AG04450 (cell line): ENCODE measurements at places on chromosomes 1 and 21.

GRCh38 chr21:22827422-22827821, 1829.2 kb downstream of the NCAM2 start:
- no peak for DNase-seq

DNA sequence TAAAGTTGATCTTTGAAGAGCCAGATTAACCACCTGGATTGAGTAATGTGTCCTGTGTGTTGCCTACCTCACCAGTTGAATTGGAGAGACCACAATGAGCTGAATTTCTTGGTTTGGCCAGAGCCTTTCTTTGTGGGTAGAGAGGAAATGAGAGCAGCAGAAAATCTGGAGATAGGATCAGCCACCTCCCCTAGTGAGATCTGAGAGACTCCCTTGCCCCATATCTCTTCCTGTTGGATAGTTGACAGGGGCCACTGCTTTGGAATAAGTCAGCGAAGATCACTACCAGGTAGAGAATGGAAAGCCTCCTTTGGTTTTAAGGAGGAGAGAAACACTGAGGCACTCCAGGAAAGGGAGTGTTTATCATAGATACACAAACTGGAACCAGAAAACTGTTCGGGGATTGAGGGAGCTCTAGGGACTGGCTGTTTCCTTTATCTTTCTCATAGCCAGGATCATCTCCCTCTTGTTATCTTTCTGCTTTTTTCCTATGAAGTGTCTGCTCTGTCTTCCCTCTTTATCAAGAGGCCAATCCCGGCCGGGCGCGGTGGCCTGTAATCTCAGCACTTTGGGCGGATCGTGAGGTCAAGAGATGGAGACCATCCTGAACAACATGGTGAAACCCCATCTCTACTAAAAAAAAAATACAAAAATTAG, 21.3 kb upstream of the ZNF326 start:
- DNase-seq = no peak

DNA sequence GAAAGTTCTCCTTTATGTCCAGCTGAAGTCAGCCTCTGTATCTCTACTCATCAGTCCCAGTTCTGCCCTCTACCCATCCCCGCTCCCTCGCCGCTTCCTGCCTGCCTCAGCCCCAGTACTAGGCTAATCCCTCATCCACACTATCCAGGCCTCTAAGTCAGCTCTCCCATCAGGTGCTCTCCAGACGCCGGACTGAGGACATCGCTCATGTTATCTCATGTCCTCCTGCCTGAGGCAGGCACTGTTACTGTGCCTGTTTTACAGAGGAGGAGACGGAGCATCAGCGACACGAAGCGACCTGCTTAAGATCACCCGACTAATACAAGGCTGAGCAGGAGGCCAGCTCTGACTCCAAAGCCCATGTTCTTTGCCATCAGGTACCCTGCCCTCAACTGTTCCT, 57.3 kb upstream of the RUNX3 start:
- DNase-seq = no peak

- no peak for DNase-seq
Measured at GRCh38 chr1:8727809-8728213, 89.6 kb downstream of the RERE start.

- no peak for DNase-seq
Measured at GRCh38 chr1:906600-907420, 16.9 kb upstream of the SAMD11 start.

DNA sequence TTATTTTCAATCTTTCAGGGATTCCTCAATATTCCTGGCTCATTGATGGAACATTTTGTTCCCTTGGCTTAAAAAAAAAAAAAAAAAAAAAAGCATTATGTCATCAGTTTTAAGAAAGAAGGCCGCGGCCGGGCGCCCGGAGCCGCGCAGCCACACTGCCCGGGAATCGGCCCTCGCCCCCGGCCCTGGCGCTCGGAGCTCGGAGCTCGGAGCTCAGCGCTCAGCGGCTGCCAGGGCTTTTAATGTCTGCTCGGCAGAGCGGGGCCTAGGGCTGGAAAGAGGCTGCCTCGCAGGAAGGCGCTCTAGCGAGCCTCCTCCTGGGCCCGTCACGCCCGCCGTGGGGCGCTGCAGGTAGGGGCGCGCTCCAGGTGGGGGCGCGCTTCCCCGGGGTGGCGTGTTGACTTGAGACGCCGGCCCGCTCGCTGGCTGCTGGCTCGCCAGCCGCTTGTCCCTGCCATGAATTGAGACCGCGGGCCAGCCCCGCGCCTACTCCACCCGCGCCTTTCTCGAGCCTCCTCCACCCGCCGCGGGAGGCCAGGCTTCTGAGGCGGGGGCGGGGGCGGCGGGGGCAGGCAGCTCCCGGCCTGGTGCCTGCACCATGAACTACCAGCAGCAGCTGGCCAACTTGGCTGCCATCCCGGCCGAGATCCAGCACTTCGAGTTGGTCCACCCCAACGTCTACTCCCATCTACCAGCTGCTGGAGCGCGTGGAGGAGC, 5.4 kb upstream of the TDRD5 start:
- DNase-seq = no peak

DNA sequence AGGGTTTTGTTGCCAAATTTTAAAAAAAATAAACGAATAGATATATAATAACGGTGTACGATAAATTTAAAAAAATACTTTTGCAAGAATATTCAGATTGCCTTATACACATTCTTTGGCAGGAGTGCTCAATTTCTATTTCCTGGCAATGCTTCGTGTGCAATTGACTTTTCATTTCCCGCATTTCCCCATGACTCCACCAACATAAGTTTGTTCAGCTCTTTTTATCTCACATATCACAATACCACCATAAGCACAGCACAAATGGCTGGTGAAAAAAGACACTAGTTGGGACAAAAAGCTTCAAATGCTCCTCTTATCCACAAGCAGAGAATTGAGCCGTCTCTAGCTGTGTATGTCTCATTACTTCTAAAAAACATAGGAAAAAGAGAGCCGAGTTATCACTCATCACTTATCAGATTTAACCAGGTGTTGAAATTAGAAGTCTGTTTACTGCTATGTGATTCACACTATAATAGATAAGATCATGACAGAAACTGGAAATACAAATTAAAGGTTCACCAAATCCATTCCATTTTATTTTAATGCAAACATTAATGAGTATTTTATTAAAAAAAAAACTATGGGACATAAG, 28.9 kb upstream of the RGS1 start:
- DNase-seq = no peak

GRCh38 chr1:207034998-207035397, 2.4 kb upstream of the C1orf116 start:
- no peak for DNase-seq

DNA sequence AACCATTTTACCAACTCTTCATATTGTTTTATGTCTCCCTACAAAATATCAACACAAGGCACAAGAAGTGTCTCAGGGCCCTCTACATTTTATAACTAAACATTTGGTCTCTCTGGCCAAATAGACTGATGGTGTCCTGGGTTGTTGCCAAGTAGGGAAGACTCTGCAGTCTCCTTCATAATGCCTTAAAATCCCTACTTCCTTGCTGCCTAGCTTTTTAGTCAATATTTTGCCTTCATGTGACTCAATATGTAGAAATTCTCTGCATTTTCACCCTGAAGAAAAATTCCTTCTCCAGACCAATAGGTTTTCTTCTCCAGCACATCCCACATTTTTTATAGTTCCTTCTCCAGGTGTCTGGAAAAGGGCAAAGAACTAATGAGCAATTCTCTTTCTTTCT, 72.6 kb upstream of the IPO9 start:
- DNase-seq = no peak

GRCh38 chr1:87426463-87427249, 98.0 kb downstream of the LMO4 start:
- DNase-seq = no peak

DNA sequence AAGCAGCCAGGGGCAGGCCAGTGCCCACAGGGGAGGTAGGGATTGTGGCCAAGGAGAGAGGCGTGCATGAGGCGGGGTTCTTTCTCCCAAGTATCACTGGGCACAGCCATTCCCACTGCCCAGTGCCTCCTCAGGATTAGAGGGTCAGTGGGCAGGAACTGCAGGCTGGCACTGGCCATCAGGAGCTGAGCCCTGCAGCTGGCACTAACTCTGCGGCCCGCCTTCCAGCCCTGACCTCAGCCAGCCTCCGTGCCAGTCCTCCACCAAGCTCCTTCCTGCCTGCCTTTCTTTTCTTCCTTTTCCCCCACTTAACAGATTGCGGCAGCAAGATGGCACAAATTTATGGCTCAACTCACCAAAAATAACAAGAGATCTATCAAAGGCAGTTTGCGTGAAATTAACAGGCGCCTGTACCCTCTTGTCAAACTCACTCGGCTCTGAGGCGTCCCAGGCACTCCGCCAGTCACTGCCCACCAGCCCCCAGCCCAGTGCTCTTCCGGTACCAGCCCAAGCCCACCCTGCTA, 11.1 kb downstream of the ADGRB2 start:
- no peak for DNase-seq

DNA sequence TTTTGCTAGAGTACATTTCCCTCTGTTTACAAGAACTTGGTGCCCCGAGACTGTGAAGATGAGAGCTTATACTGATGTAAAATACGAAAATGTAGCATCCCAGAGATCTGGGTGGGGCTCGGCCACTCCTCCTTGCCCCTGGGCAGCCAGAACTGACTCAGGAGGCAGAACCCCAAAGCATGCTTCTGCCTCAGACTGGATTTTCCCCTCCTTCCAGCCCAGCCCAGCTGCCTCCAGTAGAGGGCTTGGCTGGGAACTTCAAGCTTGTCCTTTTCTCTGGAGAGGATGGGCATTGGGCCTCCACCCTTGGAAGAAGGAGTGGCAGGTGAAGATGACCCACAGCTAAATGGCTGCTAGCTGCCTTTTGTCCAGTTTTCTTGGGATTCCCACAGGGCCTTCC, 24.3 kb upstream of the BTG2 start:
- no peak for DNase-seq

DNA sequence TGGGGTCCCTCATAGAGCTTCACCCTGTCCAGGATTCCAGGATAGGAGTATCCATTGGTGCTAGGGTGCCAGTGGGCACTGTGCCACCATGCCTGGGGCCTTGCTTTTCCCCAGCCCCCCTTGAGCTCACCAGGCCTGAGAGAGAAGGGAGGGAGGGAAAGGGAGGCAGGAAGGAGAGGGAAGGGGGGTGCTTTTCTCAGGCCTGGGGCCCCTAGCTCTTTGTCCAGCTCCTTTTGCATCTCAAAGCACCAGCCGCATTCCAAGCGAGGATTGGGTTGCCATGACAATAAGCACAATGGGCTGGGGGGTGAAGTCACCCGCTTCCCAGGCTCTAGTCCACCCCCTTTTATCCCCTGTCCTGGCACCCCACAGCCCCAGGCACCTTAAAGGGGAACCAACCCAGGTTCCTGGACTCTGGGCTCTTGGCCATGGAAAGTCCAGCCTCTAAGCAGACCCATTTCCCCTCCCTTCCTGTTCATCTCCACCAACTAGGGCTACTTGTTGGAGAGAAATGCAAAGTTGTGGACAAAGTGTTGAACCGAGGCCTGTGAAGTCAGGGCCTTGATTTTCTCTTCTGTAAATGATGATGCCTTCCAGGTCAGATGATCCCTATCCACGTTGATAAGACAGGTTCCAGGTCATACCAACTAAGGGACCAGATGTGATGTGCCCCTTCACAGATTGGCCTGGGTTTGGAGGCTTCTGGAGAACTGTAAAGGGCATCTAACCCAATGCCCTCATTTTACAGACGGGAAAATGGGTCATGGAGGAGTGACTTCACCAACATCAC, 11.4 kb downstream of the THBS3 start:
- no peak for DNase-seq

DNA sequence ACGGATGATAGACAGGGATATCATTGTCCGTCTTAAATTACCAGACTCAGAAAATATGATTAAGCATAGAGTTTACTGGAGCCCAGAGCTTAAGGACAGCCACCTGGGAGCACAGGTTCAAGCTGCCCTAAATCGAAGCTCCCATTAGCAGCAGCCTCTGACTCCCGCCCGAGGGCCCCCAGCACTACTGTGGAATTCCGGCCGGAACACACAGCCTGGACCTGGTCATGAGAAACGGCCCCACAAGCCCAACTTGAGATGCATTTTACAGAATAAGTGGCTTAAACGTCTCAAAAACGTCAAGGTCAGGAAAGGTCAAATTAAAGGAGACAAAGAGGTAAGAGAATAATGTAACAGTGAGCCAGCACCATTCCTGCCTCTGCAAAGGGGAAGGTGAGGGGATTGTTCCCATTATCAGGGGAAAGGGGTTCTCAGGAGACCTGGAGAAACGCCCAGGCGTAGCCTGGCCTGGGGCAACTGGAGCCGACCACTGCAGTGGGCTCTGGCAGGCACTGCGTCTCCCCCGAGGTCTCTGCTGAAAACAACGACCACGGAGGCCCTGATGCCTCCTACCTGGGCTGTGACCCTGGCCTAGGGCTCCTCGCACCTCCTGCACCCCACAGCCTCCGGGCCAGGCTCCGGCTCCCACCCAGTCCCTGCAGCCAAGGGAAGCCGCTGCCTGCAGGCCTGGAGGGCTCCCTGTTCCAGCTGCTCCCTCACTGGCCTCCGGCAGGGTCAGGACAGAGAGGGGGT, 11.5 kb upstream of the COL6A1 start:
- DNase-seq = no peak

- no peak for DNase-seq
Measured at GRCh38 chr1:230836347-230836746, 32.0 kb downstream of the C1orf198 start.

- DNase-seq = no peak
Measured at GRCh38 chr1:164640686-164641352, 81.8 kb downstream of the PBX1 start.

- no peak for DNase-seq
Measured at GRCh38 chr1:8590721-8591351, 226.6 kb downstream of the RERE start.

GRCh38 chr1:154441241-154441888, 36.2 kb downstream of the IL6R start:
- no peak for DNase-seq

- DNase-seq = no peak
Measured at GRCh38 chr1:205230982-205231381, 3.2 kb downstream of the TMCC2 start.

- DNase-seq = no peak
Measured at GRCh38 chr1:215971793-215972441, 404.8 kb downstream of the KCTD3 start.

GRCh38 chr1:30449003-30449402, 274.4 kb downstream of the MATN1 start:
- no peak for DNase-seq

DNA sequence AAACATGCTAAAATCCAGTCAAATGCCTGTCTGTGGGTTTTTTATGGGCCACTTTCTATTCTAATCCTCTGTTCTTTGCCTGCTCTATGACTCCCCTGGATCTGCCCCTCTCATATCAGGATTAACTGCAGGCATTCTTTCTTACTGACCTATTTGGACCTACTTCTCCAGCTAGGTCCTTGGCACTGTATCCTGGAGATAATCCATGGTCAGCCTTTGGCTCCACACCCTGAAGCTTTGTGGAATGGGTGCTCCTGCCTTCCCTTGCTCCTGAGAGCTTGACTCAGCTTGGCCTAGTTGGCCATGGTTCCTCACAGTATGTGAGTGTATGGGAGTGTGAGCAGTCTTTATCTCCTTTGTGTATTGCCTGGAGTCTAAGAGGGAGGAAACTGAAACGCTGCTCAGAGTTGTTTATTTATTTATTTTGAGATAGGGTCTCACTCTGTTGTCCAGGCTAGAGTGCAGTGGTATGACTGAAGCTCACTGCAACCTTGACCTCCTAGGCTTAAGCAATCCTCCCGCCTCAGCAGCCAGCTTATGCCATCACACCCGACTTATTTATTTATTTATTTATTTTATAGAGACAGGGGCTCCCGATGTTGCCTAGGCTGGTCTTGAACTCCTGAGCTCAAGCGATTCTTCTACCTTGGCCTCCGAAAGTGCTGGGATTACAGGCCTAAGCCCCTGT, 28.7 kb upstream of the CDC14A start:
- DNase-seq = no peak
